ENCODE measurements at places on chromosomes 1 and 21. TPM values are rescaled to one million over a fixed set of nuclear protein-coding genes. Genes with fewer than 3 reads are reported as not detected.

DNA sequence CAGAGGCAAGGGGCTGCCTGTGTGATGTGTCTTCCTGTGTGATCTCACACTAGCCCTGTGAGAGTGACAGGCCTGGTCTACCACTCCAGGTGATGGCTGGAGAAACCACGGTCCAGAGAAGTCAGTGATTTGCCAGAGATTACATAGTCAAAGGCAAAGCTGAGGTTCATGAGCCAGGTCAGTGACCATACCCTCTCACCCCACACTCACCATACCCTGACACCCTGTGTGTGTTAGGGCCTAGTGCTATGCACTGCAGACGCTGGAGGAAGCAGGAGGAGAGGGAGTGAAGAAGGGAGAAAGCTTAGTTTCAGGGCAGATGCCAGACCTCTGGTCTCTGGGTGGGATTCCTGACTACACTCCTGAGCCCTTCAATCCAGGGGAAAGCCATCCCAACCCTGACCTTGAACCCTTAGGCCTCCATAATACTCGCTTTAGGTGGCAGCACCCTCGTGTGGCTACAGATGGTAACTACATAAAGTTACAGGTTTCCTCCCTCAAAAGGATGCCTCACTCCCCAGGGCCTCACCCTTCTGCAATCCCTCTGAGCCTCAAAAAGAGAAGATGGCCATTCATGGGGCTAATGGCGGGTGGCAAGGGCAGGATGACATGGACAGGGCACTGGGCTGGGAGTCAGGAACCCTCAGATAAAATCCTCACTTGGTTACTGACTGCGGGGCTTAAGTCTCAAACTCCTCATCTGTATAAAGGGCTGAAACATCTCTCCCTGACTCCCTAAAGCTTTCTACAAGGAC, 20.8 kb upstream of the SDC3 start:
- no peak for DNase-seq

- DNase-seq, result no peak
Observed at GRCh38 chr1:5404412-5405203, 587.6 kb downstream of the NPHP4 start.

- DNase-seq, result no peak
Observed at GRCh38 chr1:149916193-149916897, 1.3 kb downstream of the SV2A start.

VASH2 gene
- total RNA-seq, result 0.25 TPM

GRCh38 chr21:45818904-45819285, 162.7 kb upstream of the COL6A1 start:
- no peak for DNase-seq

DNA sequence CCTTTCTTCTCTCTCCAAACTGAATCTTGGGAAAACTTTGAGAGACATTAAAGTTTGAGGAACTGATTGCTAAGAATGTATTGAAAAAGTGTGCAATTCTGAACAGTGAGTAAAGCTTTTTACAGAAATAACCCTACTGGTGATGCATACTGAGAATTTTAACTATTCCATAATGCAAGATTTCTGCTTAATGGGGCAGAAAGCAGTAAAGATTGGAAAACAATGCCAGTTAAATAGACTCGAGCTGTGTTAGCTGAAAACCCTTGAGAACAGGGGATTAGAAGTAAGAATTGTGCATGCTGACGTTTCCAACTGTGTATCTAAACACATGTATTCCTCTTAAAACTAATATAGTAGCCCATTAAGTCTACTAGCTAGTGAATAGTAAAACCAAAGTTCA, 1500.2 kb upstream of the PRMT6 start:
- DNase-seq, result no peak
